Naive thymus-derived CD8-positive, alpha-beta T cell (primary cell): ENCODE measurements at places on chromosomes 1 and 21. TPM values are rescaled to one million over a fixed set of nuclear protein-coding genes. Genes with fewer than 3 reads are reported as not detected.
A peak's percentile ranks its signal among the peaks of the same experiment; 100 is the strongest.

DNA sequence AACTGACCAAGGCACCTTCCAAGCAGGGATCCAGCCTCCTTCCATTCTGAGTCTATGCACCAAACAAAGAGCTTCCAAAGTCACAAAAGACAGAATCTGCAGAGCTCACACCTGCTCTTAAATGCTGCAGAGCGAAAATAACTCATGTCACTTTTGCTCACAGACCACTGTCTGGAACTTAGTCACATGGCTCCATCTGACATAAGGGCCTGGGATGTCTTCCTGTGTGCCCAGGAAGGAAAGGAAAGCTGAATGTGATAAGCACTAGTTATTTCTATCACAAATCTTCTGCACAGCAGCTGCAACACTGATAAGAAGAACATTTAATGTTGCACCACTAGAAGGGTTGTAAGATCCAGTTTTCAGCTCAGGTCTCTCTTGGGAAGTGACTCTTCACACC lies 39.5 kb upstream of the SGIP1 start:
- no peak for DNase-seq

DNA sequence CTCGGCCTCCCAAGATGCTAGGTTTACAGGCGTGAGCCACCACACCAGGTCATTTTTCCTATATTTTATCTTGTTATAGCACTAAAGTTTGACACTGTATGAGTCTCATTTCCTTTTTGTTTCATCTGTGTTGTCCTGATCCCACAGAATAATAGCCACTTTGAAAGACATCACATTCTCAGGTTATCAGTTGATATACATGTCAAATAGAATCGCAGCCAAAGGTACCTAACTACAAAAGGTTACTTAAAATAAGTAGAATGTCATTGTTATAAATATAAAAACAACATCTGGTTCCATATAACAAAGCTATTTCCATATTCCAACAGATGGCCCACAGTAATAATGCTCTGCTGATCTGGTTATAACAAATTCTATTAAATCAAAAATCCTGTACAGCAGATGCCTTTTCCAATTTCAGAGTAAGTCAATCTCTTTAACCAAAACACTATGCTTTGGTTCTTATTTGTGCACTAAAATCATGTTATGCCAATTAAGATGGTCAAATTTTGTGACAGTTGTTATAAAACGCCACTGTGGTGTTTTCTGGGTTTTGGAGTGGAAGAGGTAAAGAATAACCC lies 6.0 kb downstream of the FOXJ3 start:
- no peak for DNase-seq

DNA sequence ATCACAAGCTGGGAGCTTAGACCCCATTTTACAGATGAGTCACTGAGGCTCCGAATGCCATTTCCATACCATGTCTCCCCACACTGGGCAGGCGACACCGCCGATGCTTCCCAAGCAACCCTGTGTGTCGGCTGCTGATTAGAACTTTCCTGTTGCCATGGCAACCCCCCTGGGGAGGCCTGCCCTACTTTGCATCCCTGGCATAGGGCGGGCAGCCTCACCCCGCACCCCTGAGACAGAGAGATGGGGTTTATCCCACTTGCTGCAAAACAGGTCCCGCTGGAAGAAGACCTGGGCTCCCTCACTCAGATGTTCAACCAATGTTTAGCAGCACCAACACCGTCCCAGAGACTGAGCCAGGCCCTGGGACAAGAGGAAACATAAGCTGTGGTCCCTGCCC lies 81.5 kb downstream of the CAMK2N1 start:
- no peak for DNase-seq

DNA sequence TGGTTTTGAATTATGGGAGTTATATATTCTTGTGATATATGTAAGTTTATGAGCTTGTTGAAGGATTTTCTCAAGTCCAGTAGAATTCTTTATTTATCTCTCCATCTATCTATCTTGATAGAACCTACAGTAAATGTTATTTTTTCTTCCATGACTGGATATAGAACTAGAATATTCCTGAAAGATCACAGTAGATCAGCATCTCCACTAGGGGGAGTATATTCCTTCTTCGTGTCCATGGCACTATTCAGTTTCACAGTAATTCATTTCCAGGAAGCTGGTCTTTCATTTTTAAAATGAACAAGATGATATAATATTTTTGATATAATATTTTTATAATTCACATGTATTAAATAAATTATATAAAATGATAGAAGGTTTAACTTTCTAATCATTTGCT lies 18.8 kb downstream of the TMPRSS15 start:
- DNase-seq, result no peak

DNA sequence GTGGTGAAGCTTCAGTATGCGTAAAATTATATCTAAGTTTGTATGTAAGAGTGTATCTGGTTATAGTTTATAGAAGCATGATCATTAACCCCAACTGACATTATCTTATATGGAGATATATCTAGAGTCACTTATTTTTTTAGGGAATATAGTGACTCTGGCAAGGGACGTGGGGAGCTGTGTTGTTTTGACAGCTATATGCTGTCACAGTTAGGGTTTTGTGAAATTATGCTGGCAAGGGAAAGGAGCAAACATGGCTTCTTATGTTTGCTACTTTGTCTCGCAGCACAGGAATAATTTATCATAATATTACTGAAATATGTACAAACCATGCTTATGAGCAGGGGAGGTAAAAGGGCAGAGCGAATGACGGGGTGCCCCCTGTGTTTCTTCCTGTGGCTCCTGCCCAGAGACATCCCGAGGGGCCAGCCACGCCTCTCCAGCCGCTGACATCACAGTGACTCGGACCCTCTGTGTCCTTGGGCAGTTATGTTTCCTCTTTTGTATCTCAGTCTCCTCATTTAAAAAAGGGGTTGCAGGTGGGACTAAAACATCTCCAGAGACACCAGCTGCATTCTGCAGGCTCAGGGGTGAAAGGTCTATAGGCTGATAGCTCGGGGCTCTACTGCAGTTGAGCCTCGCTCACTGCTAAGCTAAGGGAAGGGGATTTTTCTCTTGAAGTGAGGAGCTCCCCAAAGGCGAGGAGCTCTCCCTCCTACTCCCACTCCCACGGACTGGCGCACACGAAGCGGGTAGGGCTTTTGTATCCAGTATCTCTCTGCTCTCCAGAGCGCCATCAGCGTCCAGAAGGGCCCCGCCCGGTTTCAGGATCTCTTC lies 14.9 kb downstream of the A3GALT2 start:
- DNase-seq, result no peak

DNA sequence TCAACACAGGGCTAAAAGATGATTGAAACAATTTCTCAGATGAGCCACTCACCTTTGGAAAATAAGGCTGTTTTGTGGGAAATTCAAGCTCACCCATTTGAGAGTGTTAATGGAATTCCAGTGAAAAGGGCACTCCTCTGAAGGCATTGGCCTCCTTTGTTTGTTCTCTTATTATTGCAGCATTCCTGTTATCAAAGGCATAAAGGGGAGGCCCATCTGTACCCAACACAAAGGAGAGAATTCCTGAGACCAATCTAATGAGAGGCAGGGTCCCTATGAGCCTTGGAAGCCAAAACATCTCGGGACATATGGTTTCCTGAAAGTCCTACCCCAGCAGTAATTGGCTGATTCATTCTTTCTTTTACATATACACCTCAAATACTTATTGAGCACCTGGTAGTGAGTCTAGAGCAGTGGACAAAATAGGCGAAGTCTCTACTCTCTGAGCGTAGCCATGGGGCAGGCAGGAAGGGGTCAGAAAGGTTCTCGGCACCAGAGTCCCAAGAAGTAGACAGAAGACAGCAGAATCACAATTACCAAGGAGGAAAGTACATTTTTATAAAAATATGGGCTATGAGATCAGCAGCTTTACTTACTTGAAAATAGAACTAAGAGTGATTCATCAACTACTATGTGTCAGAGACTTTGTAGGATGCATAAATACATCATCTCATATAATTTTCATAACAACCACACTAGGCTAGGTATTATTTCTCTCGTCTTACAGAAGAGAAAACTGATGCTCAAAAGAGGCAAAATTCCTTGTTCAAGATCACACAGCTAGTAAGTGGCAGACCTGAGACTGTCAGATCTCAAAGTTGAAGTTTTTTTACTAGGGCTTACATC lies 218.7 kb downstream of the DAB1 start:
- no peak for DNase-seq

GRCh38 chr1:3924825-3925220 lies 24.8 kb upstream of the C1orf174 start:
- no peak for DNase-seq

DNA sequence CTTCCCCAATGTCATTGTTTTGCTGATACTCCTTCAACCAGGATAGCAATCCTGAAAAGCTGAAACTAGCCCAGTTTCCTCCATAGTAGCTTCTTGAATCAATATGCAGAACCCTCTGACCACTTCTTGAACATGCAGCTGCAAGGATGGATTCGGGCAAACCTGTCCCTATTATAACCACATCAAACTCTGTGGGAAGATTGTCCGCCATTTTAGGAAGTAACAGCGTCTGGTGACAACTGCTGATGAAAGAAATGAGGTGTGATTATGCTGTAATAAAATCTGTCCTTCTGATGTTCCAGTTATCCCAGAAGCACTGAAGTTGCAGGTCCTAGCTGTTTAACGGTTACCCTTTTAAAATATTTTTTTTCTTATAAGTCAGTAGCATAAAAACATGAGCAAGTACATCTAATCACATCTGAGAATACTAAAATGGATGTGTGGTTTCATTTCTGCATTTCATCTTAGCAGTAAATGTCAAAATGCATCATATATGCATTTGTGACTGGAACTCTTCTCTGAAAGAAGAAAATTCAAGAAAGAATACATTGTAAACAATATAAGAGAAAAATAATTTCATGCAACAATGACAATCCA lies 4.5 kb downstream of the CHML start:
- no peak for DNase-seq

DNA sequence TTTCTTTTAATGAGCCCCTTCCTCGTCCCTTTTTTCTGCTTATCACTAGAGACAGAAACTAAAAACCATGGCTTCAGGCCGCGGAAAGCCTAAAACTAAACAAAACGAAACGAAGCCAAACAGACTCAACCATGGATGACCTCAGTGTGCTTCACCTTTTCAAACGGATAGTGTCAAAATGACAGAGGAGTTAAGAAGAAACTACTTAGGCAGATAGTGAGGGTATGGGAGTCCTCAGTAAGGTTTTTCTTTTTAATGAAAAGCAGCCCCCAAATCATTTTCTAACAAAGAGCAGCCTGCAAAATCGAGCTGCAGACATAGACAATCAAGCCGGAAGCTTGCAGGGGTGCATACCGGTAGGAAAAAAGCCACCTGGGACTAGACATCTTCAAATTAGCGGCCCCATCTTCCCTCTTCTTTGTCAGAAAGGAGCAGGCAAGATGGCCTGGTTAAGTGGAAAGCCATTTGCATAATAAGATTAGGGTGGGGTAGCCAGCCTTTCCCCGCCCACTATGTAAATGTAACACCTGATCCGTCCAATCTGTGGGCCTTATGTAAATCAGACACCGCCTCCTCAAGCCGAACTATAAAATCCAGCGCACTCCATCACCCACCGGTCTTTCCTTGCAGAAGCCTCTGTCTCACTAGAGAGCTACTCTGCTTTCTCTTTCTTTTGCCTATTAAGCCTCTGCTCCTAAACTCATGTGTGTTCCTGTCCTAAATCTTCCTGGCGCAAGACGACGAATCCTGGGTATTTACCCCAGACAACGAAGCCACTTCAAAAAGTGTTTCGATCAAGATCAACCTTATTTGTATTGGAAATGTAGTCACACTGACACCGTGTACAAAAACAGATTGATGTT lies 6.2 kb upstream of the ERO1B start:
- DNase-seq, result no peak

- no peak for DNase-seq
These were observed 18.8 kb downstream of the DHDDS start for GRCh38 chr1:26450908-26451307.

- no peak for DNase-seq
These were observed 298.5 kb downstream of the PCP4 start for GRCh38 chr21:40165773-40166070.

DNA sequence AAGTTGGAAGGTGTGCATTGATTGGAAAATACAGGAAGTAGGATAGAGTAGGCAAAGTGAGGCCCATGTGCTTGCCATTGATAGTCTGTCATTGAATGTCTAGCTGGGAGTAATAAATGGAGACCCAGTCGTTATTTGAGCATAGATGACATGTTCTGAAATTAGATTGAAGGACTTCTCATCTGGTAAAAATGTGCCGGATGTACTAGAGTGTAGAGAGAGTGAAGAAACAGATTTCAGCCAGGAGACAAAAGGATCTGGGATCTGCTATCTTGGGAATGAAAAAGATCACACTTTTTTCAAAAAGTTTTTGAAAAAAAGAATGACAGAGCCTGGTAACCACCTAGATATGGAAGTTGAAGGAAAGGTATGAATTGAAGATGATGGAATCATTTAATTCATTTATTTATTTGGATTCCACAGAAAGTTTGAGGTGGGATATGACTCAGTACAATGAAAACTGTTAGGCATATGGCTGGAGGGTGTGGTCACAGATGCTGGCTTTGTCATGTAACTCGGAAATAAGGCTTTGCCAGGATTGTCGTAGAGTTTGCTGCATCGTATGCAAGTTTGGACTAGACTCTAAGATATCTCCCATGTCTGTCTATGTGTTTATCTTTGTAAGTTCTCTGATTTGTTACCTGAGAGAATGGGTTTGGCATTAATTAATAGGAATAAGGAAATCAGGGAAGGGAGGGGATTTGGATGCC lies 137.1 kb downstream of the PBX1 start:
- no peak for DNase-seq

GRCh38 chr1:114609826-114610225 lies 28.4 kb upstream of the BCAS2 start:
- no peak for DNase-seq

- DNase-seq, result no peak
These were observed 17.6 kb downstream of the TRAF5 start for GRCh38 chr1:211344152-211344618.

GRCh38 chr1:87061742-87062156 lies 147.3 kb downstream of the HS2ST1 start:
- no peak for DNase-seq

- DNase-seq, result no peak
These were observed 6.5 kb upstream of the FTCD start for GRCh38 chr21:46161633-46162592.

- DNase-seq, result no peak
These were observed 77.9 kb downstream of the NEK7 start for GRCh38 chr1:198234520-198235251.

DNA sequence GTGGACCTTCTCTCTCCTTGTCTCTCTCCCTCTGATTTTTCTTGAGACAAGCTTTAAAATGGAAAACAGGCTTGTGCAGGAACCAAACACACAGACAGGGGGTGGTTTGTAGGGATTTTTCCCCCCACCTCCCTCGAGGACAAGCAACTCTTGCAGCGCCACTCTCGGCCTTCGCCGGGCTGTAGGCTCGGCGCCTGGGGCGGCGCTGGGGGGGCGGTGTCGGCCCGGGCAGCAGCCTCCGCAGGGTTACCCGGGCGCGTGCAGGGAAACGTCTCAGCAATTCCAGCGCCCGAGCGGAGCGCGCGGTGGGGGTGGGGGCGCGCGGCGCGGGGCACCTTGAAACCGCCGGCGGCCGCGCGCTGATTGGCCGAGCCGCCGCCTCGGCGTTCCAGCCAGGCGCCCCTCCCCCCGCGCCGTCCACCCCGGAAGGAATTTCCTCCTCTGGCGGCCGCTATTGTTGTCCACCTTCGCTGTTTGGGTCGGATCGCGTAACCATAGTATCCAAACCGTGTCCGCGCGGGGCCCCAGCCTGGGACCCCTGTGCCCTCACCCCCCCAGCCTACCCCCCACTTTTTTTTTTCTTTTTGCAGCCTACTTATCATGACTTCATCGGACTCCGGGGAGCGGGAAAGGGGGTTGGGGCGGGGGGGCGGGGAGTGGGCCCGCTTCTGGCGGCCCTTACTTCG lies 59.8 kb upstream of the ACOT11 start:
- DNase-seq, result peak; percentile 50

GRCh38 chr21:33231526-33231925 lies 1.8 kb downstream of the IFNAR2 start:
- DNase-seq, result no peak

HOOK1 gene
- polyA plus RNA-seq, result 14.3 TPM

ZNF697 gene
- polyA plus RNA-seq, result not detected

SLC35F3 gene
- polyA plus RNA-seq, result 0.16 TPM
